ENCODE measurements at places on chromosomes 1 and 21. TPM values are rescaled to one million over a fixed set of nuclear protein-coding genes. Genes with fewer than 3 reads are reported as not detected.

The RPE65 gene
- not detected for total RNA-seq

- no peak overlapping the region for H3K27ac ChIP-seq
- no peak overlapping the region for H3K4me3 ChIP-seq
- peak; percentile 76 for DNase-seq
- peaks cover 18% of the 10 kb centered on the region for H3K4me1 ChIP-seq
Measured at GRCh38 chr1:41776891-41777441, 141.8 kb downstream of the HIVEP3 start.

The MYBPH gene
- not detected for total RNA-seq

GRCh38 chr1:246417813-246418564 is 89.1 kb downstream of the SMYD3 start:
- H3K36me3 ChIP-seq = no peaks in the 10 kb centered on the region
- no peak for DNase-seq
- no peaks in the 10 kb centered on the region for H3K4me1 ChIP-seq
- no peak overlapping the region for H3K4me3 ChIP-seq
- H3K27me3 ChIP-seq = no peaks in the 10 kb centered on the region

GRCh38 chr21:45033791-45034555 is 40.4 kb upstream of the ADARB1 start:
- DNase-seq = peak; percentile 64
- no peaks in the 10 kb centered on the region for H3K36me3 ChIP-seq
- peaks cover 19% of the 10 kb centered on the region for H3K4me1 ChIP-seq
- peak overlapping the region; percentile 80 for H3K27ac ChIP-seq
- H3K4me3 ChIP-seq = peak overlapping the region; percentile 8

The KLHL20 gene
- 31.9 TPM for total RNA-seq

DNA sequence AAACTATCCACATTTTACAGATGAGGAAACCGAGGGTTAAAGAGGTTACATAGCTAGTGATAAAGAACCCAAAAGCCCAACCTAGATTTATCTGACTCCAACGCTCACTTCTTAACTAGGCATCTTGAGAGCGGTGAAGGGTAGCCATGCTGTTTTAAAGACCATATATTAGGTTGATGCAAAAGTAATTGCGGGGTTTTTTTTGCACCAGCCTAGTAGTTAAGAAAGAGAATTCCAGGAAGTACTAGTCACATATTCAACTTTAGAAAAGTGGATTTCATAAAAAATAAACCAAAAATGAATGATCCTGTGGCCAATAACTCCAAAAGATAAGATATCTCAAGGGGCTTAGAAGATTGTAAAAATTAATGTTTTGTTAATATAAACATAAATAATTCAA is 162.1 kb downstream of the GLUL start:
- H3K27ac ChIP-seq = no peak overlapping the region
- no peaks in the 10 kb centered on the region for H3K36me3 ChIP-seq
- H3K4me3 ChIP-seq = no peak overlapping the region
- no peaks in the 10 kb centered on the region for H3K27me3 ChIP-seq

The BEST4 gene
- total RNA-seq = not detected

DNA sequence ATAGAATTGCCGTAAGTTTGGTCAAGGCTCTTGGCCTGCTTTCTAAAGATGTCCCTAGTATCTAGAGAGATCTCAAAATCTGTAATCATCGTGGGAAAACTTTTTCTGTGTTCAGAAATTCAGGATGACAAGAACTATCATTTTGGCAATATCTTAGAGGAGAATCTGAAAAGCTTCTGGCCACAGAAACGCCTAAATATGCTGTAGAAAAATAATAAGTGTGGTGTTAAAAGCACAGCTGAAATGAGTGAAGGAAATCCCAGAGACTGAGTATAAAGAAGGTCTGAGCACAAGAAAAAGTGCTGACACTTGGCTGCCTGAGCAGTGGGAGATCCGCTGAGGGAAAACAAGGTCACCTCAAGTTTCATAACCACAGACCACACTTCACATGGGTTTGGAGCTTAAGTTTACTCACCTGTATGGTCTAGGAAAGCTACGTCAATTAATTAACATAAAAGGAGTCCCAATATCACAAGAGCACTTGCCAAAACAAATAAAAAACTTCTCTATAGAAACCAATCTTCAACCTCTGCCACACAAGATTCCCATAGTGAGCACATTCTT is 235.2 kb upstream of the IRF2BP2 start:
- H3K27ac ChIP-seq = no peak overlapping the region
- DNase-seq = no peak

The RHOU gene
- 21.0 TPM for total RNA-seq

- no peaks in the 10 kb centered on the region for H3K27me3 ChIP-seq
- no peak overlapping the region for H3K4me3 ChIP-seq
- H3K27ac ChIP-seq = no peak overlapping the region
- H3K36me3 ChIP-seq = no peaks in the 10 kb centered on the region
- H3K4me1 ChIP-seq = no peaks in the 10 kb centered on the region
Measured at GRCh38 chr1:26602378-26602959, 72.9 kb downstream of the RPS6KA1 start.

GRCh38 chr1:55147524-55147923 is 67.6 kb downstream of the USP24 start:
- no peaks in the 10 kb centered on the region for H3K27me3 ChIP-seq
- H3K36me3 ChIP-seq = peaks cover 67% of the 10 kb centered on the region
- H3K4me3 ChIP-seq = no peak overlapping the region
- no peak overlapping the region for H3K27ac ChIP-seq

The SLAMF7 gene
- 9.2 TPM for total RNA-seq

- no peaks in the 10 kb centered on the region for H3K36me3 ChIP-seq
- no peak overlapping the region for H3K27ac ChIP-seq
- no peaks in the 10 kb centered on the region for H3K27me3 ChIP-seq
- DNase-seq = no peak
- peaks cover 11% of the 10 kb centered on the region for H3K4me1 ChIP-seq
- no peak overlapping the region for H3K4me3 ChIP-seq
Measured at GRCh38 chr1:76269155-76269554, 194.6 kb downstream of the ST6GALNAC3 start.

GRCh38 chr1:216710598-216711333 is 12.5 kb downstream of the ESRRG start:
- H3K4me1 ChIP-seq = no peaks in the 10 kb centered on the region
- peaks cover 6% of the 10 kb centered on the region for H3K27me3 ChIP-seq
- no peak overlapping the region for H3K27ac ChIP-seq

GRCh38 chr1:12480748-12481362 is 137.2 kb downstream of the DHRS3 start:
- H3K27ac ChIP-seq = peak overlapping the region; percentile 65
- no peak overlapping the region for H3K4me3 ChIP-seq
- no peaks in the 10 kb centered on the region for H3K36me3 ChIP-seq

The TGFB2 gene
- 19.8 TPM for total RNA-seq

DNA sequence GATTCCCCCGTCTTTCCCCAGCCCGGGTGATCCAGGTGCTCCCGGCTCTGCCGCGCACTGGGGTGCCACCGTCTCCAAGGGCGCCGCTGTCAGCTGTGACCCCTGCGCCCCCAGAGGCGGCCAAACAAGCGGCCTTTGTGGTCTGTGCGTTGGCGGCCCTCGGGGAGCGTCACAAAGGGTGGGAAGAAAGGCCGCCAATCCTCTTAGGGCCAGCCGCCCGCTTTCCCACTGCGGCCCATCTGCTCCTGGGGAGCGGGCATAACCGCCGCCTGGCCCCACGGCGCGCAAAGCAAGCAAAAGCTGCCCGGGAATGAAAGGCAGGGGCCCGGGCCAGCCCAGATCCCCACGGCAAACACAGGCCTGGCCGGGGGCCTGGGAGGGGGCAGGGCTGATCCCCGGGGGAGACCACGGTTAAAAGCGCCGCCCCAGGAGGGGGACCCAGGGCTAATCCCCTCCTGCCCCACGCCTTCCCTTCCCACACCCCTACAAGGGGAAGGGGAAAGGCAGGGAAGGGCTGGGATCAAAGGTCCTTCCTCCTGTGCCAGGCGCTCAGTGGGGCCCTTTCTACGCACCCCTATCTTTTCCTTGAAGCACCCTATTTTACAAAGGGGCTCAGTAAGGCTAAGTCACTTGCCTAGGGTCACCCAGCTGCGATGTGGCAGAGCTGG is 24.0 kb downstream of the C1QB start:
- H3K36me3 ChIP-seq = no peaks in the 10 kb centered on the region
- H3K4me3 ChIP-seq = no peak overlapping the region
- H3K27me3 ChIP-seq = peaks cover 36% of the 10 kb centered on the region
- H3K4me1 ChIP-seq = no peaks in the 10 kb centered on the region

The RGS4 gene
- total RNA-seq = 0.81 TPM

The RUNX1 gene
- 86.9 TPM for total RNA-seq
